Activated CD4-positive, alpha-beta memory T cell treated with anti-CD3 and anti-CD28 coated beads, Interleukin-2, amount 10 ng/mL, durations not matched to agents 7 days and 5 days (primary cell): ENCODE measurements at places on chromosomes 12 and 14.

GRCh38 chr12:24470050-24470449, 478.9 kb downstream of the BCAT1 start:
- no peak for DNase-seq

GRCh38 chr12:67509666-67510386, 138.7 kb upstream of the DYRK2 start:
- no peak for DNase-seq

- DNase-seq = no peak
Measured at GRCh38 chr12:107536613-107537012, 149.0 kb upstream of the PWP1 start.

GRCh38 chr12:58086930-58087329, 145.6 kb downstream of the ATP23 start:
- DNase-seq = no peak

DNA sequence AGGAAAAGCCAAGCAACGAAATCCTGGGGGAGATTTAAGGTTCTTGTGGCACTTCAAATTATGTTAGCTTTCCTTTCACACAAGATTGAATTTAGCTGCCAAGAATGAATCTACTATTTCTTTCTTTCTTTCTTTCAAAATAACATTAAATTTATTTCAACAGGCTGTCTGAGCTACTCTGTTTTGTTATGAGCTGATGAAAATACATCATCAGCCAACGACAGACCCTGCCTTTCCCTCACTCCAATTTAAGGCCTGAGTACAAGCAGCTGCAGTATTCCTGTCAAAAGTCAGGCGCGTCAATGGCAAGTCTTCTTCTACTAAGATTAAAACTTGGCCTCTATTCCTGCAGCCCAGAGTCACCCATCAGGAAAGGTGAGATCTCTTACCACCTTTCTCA, 347.7 kb upstream of the FLRT2 start:
- DNase-seq = no peak

GRCh38 chr12:14366209-14367039, 942 bp downstream of the ATF7IP start:
- DNase-seq = no peak

DNA sequence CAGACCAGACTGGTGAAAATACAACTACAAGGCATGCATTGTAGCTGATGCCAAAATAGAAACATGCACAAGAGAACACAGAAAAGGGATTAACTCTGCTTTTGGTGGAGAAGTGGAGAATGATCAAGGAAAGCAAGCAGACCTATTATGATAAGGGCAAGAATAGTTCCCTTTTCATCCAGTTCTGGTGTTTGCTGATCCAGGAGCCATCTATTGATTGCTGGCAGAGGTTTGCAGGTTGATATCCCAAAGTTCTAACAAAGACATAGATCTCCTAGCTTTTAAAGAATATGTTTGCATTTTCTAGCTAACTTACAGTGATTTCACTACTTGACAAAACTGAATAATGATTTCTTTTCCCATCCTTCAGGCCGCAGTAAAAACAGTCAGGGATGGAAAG, 166.2 kb upstream of the CDKN3 start:
- DNase-seq = no peak

DNA sequence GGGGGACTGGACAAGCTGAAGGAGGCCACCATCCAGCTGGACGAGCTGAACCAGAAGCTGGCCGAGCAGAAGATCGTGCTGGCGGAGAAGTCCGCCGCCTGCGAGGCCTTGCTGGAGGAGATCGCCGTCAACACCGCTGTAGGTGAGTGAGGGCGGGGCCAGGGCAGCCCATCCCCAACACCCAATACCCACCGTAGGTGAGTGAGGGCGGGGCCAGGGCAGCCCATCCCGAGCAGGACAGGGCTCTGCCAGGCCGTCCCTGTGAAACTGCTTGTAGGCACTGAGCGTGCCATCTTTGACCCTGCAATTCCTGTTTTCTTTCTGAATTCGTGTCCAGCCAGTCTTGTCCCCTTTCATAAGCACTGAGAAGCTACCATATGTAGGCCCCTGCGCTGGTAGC, 74.0 kb downstream of the CCDC92 start:
- no peak for DNase-seq

- no peak for DNase-seq
Measured at GRCh38 chr14:68610251-68610793, 182.5 kb downstream of the ZFP36L1 start.

- no peak for DNase-seq
Measured at GRCh38 chr12:11731455-11731854, 82.0 kb downstream of the ETV6 start.

- DNase-seq = no peak
Measured at GRCh38 chr12:80442426-80443222, 1.4 kb upstream of the PTPRQ start.

- no peak for DNase-seq
Measured at GRCh38 chr14:49280566-49280965, 305.6 kb downstream of the RPS29 start.
